ENCODE measurements at places on chromosomes 4 and X.

DNA sequence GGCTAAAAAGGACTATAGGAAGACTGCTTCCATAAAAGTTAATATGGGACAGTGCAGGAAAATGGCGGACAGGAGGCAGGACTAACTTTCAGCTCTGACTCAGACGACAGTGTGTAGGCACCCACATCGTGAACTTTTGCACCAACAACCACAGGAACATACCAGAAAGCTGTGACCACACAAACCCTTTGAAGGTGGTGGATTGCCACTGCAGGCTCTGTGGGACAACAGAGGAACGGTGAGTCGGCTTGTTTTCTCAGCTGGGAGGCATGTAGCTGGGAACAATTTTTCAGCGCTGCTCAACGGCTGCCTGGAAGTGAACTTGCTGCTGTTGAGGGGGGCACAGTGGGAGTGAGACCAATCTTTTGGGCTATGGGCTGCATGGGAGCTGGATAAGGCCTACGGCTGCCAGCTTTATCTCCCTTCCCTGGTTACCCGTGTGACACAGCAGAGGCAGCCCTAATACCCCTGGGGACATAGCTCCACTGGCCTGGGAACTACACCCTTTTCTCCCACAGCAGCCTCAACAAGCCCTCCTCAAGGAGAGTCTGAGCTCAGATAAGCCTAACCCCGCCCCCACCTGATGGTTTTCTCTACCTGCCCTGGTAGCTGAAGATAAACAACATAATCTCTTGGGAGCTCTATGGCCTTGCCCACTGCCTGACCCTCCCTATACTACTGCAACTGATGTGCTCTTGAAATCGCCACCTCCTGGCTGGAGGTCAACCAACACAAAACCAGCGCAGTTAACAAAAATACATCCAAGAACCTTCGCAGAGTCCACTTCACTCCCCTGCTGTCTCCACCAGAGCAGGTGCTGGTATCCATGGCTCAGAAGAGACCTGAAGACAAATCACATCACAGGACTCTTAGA lies 1537.0 kb downstream of the C4orf33 start:
- DNase-seq: no peak

GRCh38 chrX:724256-724655 lies 93.7 kb downstream of the SHOX start:
- DNase-seq: no peak

DNA sequence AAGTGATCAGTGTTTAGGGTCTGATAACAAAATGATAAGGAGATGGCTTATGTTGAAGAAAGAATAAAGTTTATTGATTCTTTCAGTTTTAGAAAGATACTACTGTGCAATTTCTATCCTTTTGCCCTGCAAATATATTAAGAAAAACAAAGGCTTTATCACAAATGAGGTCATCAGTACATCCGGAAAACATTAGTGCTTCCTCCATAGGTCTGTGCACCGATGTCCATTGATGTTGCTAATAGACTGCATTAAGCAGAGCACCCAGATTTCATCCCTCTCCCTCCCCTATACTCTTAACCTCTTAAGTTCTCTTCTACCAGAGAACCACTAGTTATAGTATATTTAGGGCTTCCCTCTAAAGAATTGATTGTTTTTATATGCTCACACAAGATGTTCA lies 53.7 kb upstream of the HHIP start:
- DNase-seq: no peak

DNA sequence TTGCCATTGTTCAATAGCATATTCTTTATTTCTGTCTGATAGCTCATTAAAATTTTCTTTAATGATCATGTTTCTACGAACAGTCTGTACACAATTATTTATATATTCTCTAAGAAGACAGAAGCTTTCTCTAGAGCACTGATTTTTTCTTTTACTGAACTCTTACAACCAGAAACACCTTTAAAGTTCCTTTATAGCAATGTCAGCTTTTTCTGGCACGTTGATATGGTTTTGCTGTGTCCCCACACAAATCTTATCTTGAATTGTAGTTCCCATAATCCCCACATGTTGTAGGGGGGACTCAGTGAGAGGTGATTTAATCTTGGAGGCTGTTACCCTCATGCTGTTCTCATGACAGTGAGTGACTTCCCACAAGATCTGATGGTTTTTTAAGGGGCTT lies 299.4 kb downstream of the PPARGC1A start:
- DNase-seq: no peak

GRCh38 chr4:52665592-52665991 lies 6.5 kb upstream of the USP46 start:
- DNase-seq: no peak

DNA sequence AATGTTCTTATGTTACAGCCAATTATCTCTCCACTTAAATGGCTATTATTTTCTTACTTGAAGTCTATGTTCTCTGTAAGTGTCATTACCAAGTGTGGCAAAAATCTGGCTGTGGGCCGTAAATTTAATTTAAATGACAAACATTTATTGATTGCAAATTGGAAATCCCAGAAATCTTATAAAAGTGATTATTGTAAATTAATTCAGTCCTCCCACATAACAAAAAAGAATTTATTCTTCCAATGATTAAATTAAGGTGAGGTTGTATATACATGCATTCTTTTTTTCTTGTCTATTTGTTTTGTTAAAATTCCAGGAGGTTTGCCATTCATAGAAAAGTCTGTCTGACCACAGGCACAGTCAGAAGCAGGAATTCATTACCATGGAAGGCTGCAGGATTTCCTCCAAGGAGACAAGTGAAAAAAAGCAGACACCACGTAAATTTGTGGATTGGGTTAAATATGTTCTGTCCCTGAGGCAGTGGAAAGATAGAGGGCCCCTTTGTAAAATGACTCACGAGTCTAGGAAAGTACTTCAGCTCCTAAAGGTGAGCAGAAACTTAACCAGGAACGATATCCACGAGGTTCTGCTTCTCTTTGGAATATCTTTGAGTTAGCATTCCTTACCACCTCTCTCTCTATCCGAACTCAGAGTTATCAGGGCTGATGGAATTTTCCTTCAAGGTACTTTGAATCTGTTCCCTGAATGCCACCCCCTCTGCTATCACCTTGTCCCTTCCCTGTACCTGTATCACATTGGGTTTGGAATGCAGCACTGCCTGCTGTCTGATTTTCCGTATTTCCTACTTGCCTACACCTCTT lies 10.7 kb downstream of the PPARGC1A start:
- DNase-seq: no peak

- no peak for DNase-seq
Measured at GRCh38 chr4:1202526-1203011, 30.2 kb upstream of the SPON2 start.

- no peak for DNase-seq
Measured at GRCh38 chrX:703466-703865, 72.9 kb downstream of the SHOX start.

- no peak for DNase-seq
Measured at GRCh38 chrX:110311437-110312230, 6.3 kb downstream of the AMMECR1 start.

- no peak for DNase-seq
Measured at GRCh38 chr4:78213218-78213617, 156.1 kb downstream of the FRAS1 start.

- no peak for DNase-seq
Measured at GRCh38 chr4:116881077-116881476, 204.3 kb downstream of the TRAM1L1 start.

DNA sequence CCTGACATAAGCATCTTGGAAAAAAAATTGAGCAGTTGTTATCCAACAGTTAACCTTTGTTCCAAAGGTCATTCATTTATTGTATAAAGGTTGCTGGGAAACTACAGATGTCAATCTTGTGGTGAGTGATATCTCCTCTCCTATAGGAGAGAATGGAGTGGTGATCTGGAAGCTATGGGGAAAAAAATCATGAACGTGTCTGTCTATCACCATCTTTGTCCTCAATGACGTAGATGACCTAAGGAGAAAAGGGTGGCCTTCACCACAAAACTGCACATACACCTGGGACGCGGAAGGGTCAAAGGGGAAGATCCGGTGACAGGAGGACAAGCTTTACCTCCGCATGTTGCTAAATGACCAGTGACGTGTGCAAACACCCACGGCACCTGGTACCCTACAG lies 27.3 kb downstream of the ASB5 start:
- DNase-seq: no peak

DNA sequence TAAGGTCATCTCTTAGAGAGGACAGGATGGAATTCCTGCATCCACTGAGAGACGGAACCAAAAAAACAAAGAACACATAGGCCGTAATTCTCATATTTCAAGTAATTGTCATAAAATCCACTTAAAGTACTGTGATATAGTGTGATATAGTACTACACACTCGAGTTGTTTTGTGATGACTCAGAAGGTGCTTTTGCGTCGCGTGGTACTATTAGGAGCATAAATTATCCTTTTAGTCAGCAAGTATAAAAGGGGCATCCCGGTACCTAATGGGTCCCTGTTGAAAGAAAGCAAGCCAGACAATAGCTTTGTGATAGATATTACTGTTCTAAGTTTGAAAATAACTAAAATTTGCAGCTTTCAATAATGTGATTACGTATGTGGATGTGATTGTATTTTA lies 55.3 kb downstream of the GPR143 start:
- DNase-seq: no peak

DNA sequence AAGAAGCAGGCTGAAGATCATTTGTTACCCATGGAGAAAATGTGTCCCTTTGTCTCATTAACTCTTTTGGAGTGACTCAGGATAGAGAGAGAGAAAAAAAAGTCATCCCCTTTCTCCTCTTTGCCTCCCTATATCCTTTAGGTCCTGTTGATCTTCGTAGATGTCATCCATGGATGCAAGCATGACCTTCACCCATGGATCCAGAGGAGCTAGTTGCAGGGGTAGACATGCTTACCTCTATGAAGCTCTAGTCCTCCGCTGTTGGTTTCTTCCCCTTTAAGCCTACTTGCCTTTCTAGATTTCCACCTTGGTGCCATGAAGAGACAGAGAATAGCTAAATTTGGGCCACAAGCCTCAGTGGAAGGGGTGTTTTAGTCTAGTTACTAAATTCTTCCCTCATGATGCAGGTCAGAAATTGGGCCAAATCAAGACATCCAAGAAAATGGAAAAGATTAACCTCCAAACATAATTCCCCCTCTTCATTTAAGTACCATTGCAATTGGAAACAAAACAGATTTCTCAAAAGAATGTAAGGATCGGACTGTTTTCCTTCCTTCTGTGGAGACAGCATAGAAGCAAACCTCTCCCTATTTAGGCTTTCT lies 178.4 kb downstream of the TECRL start:
- no peak for DNase-seq
